Upper lobe of left lung (tissue), 6 donors: ENCODE measurements at places on chromosomes 5 and 9. TPM values are rescaled to one million over a fixed set of nuclear protein-coding genes. Genes with fewer than 3 reads are reported as not detected.
A peak's percentile ranks its signal among the peaks of the same experiment; 100 is the strongest.

DNA sequence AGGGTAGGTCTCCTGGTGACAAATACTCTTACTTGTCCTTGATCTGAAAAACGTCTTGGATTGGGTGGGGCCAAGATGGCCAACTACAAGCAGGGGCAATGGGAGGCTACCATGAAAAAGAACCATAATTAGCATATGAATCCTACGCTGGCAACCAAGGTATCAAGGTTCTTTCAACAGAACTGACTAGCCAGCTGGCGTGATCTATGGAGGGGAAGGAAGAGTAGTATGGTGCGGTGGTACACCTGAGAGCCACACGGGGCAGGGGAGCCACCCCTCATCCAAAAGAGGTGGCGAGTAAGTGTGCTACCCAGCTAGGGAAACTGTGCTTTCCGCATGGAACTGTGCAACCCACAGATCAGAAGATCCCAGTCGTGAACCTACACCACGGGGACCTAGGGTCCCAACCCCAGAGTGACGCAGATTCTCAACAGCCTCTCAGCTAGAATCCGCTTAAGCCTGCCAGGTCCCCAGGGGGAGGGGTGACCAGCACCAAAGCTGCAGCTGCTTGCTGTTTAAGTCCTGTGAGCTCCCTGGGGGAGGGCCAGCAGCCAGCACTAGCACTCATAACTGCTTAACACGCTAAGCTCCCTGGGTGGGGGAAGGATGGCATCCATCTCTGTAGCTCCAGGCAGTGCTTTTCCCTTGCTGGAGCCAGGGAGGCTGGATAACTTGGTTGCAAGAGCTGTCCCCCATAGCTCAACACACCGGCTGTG is 334.8 kb downstream of the FBXL17 start:
- H3K27ac ChIP-seq: no peak overlapping the region
- no peak for DNase-seq

DNA sequence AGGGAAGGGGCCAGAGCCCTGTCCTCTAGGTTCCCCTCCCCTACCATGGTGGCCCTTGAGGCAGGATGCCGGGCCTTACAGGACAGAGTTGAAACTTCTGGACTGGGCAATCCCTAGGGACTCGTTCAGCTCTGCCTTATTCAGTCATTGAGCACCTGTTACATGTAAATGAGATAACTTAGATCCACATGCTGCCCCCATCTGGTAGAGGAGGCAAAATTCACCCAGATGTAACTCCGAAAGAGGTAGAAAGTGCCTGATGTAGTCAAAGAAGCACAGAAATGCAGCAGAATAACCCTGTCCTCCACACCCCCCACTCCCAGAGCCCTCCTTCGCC is 1.5 kb downstream of the GGTA1 start:
- H3K27me3 ChIP-seq: no peaks in the 10 kb centered on the region
- no peak overlapping the region for H3K27ac ChIP-seq

SPATA31A1 gene
- not detected for total RNA-seq

DNA sequence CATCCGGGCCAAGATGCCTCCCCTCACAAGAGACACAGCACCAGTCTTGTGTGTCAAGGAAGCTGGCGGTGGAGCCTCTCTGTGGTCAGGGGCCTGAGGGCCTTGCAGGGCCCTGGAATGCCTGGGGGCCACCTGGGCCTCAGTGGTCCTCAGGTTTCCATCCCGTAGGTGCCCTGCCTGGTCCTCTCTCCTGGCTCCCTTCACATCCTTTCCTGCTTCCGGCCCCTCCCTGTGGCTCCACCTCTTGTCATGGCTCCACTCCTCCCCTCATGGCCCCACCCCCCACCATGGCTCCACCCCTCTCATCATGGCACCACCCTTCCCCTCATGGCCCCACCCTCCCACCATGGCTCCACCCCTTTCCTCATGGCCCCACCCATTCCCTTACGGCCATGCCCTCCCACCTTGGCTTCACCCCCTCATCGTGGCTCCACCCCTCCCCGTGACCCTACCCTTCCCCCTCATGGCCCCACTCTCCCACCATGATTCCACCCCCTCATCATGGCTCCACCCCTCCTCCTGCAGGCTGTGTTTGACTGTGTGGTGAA is 175.8 kb downstream of the CACNA1B start:
- no peaks in the 10 kb centered on the region for H3K27me3 ChIP-seq
- peak; percentile 13 for DNase-seq
- no peak overlapping the region for H3K4me3 ChIP-seq
- H3K36me3 ChIP-seq: no peaks in the 10 kb centered on the region
- H3K27ac ChIP-seq: no peak overlapping the region

DNA sequence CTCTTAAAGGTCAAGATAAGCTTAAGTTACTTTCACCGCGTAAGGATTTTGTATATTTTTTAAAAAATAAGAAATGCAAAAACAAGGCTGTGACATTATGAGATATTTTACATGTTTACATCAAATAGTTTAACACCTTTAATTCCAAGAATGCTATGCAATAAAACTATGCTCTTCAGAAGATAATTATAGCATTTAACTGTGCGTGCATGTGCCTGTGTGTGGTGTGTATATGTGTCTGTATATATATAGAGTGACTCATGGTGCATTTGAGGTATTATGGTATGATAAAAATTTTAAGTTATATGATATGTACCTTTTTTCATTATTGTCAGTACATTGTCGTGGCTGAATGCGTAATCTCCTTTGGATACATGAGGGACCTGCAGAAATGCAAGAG is 539.3 kb downstream of the PDE4D start:
- no peaks in the 10 kb centered on the region for H3K27me3 ChIP-seq
- DNase-seq: no peak
- H3K27ac ChIP-seq: no peak overlapping the region
- H3K4me3 ChIP-seq: no peak overlapping the region
